Fibroblast of villous mesenchyme (primary cell): ENCODE measurements at places on chromosomes 13 and 19. TPM values are rescaled to one million over a fixed set of nuclear protein-coding genes. Genes with fewer than 3 reads are reported as not detected.
A peak's percentile ranks its signal among the peaks of the same experiment; 100 is the strongest.

The SLC7A10 gene
- total RNA-seq: not detected in 2 replicates

The C2CD4C gene
- not detected in 2 replicates for total RNA-seq

The C1QTNF9 gene
- total RNA-seq: not detected in 2 replicates

The ZNF541 gene
- total RNA-seq: under 0.01 TPM in 2 replicates

The CLEC17A gene
- not detected in 2 replicates for total RNA-seq

The IFNL1 gene
- total RNA-seq: not detected in 2 replicates

The ZNF175 gene
- total RNA-seq: 5.5 and 9.9 TPM in 2 replicates

The ZNF470 gene
- total RNA-seq: 2.6 and 3.9 TPM in 2 replicates

The AMH gene
- 0.32 and 1.3 TPM in 2 replicates for total RNA-seq

The COL4A2 gene
- total RNA-seq: 756 and 1,116 TPM in 2 replicates

The ZNF723 gene
- total RNA-seq: not detected in 2 replicates

The PSPN gene
- total RNA-seq: 0.97 and 1.7 TPM in 2 replicates

- DNase-seq: no peak
These were observed 2.3 kb upstream of the TPM4 start for GRCh38 chr19:16073988-16074387.

DNA sequence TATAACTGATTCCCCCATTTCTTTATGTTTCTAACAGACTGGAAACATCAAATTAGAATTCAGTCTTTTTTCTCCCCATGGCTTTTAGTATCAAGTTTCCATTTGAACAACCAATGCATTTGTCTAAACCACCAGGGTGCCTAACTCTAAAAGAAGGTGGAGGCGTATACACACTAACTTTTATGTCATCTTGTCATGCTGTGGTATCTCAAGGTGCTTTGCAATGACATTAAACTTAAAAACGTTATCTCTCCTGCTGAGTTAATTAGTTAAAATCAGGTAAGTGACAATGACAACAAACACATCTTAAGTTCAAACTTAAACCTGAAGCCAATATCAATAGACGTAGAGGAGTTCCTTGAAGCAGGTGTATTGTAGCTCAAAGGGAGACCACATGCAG, 1001.7 kb downstream of the PCDH17 start:
- DNase-seq: no peak

DNA sequence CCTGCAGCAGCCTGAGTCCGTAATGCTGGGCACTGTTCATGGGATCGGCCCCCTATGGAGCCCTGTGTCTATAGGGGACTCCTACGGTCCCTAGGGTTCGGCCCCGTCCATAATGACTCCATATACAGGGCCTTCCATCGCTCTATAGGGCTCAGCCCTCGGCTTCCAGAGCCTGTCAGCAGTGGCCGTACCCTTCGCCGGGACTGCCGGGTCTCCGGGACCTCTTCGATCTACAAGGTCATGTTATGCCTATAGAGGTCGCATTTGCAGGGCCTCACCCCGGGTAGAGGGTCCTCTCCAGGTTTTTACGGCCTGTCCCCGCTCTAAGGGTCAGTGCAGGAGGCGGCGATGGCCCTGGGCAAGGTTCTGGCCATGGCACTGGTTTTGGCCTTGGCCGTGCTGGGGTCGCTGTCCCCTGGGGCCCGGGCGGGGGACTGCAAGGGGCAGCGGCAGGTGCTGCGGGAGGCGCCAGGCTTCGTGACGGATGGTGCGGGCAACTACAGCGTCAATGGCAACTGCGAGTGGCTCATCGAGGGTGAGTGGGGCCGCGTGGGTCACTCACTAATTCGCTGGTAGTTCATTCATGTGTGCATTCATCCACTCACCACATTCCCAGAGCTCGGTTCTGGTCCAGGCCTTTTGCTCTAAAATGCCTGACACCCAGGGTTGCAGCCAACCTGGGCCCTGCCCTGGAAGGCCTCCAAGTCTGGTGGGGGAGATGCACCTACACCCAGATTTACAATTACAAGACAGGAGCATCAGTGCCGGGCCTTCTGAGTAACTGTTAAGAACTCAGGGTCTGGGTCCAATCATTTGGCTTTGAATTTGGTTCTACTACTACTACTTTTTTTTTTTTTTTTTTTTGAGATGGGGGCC, 699 bp downstream of the MEGF8 start:
- no peak for DNase-seq

GRCh38 chr19:12574036-12574435, 22.8 kb upstream of the ZNF564 start:
- no peak for DNase-seq

GRCh38 chr13:43391036-43391435, 367.6 kb downstream of the DNAJC15 start:
- DNase-seq: no peak

DNA sequence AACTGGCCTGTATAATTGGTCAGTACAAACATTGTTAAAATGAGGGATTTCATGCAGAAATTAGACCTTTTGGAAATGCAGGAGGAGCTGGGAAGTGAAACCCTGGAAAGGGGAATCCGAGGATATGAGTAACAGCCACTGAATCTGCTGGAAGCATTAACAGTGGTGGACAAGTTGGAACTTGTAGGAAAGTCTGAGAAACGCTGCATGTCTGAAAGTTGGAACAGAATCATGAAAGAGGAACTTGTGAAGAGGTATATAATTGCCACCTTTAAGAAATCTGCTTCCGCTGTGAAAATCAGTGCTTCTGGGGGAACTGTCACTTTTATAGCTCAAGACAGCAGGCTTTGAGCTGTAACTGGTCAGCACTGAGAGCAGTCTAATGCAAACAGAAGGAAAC, 716.5 kb upstream of the PRR20A start:
- DNase-seq: no peak

DNA sequence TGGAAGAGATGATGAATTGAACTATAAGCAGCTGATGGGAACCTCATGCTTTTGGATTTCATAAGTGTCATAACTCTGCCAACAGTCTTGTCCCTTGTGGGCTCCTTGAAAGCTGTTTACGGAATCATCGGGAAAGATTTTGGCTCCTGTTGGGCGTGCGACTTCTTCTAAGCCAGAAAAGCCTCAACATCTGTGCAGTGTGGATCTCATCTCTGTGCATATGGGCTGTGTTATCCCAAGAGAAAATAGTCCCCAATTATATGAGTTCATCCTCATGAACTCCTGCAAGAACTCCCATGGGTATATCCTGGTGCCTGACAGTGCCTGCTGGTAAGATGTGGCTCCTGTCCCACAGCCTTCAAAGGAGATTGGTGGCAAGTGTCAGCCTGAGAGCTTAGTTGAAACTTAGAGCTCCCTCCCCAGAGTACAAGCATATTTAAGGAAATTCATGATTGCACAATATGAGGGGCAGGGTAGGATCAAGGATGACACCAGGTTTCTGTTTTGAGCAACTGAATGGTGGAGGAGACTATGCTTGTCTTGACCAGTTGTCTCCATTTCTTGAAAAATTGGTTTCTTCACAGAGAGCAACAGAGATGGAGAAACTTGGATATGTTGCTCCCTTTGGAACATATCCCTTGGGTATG, 243.5 kb downstream of the ITGBL1 start:
- DNase-seq: no peak

DNA sequence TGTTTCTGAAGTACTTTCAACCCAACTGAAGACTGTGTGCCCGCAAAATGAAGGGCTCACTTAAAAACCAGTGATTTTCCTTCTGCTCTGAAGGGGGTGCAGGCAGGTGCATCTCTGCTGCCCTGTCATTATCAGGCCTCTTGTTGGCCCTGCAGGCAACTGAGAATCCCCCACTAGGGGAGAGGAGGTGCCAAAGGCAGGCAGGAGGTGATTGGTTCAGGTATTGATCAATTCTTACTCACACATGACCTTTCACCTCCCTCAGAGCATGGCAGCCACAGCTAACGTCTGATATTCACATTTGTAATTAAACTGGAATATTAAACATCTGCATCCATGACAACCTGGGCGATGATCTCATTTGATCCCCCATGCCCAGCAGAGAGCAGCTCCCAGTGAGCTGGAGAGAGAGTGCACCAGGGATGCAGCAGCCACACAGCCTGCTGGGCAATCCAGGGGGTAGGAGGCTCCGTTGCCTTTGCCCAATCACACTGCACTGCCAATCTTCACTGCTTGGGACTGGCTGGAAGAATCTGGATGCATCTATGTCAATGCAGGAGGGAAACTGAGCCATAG, 267.9 kb upstream of the TSHZ3 start:
- no peak for DNase-seq

GRCh38 chr19:33701565-33701964, 79.8 kb downstream of the CHST8 start:
- DNase-seq: no peak

- DNase-seq: no peak
These were observed 120.9 kb upstream of the KL start for GRCh38 chr13:32895296-32895695.

GRCh38 chr13:110108348-110109139, 198.4 kb downstream of the COL4A1 start:
- peak; percentile 89 for DNase-seq

- no peak for DNase-seq
These were observed 86.4 kb downstream of the CCNA1 start for GRCh38 chr13:36518707-36519106.

DNA sequence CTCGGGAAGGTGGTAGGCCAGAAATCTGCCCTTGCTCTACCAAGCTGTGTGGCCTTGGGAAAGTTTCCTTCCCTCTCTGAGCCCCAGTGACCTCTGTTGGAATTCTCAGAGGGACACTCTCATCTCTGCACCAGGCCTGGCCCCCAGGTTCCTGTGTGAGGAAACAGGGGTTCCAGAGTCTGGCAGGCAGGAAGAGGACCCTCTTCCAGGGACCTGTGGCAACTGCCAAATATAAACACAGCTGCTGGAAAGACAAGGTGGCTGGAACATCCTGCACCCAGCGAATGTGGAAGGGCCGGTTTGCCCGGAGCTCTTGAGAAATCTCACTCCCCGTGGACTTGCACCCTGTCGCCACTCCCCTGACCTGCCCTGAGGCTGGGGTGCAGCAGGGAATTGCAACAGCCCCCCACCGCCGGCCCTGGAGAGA, 52.8 kb downstream of the GADD45B start:
- DNase-seq: peak; percentile 70

DNA sequence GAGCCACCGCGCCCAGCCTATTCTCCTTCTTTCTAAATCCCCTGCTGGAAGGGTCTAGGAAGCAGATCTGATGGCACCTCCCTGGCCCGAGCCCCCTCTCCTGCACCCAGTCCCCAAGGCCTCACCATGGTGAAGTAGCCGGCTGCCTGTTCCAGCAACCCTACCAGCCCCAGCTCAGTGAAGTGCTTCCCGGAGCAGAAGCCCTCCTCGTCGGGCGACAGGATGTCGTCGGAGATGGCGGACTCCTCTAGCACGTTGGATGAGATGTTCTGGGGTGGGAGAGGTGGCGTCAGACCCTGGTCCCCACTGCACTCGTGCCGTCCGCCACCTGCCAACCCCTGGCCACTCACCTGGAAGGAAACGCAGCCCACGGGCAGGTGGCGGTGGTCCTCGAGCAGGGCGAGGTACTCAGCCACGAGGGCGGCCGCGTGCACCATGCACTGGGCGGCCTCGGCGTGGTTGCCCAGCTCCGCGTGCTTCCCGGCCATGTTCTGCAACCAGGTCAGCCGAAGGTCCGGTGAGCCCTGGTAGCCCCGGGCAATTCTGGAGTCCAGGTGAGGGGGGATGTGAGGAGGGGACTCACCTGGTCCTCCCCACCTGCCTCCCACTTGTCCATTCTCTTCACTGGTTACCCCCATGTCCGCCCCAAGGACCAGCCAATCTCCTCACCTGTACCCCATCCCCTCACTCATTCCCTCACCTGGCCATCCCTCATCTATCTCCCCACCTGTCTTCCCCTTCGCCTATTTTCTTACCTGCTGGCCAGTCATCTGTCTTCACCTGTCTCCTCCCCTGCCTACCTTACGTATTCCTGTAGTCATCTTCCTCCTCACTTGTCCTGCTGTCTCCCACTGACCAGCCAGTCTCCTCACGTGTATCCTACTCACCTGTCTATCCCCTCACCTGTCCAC, 11.5 kb upstream of the KANK2 start:
- no peak for DNase-seq

DNA sequence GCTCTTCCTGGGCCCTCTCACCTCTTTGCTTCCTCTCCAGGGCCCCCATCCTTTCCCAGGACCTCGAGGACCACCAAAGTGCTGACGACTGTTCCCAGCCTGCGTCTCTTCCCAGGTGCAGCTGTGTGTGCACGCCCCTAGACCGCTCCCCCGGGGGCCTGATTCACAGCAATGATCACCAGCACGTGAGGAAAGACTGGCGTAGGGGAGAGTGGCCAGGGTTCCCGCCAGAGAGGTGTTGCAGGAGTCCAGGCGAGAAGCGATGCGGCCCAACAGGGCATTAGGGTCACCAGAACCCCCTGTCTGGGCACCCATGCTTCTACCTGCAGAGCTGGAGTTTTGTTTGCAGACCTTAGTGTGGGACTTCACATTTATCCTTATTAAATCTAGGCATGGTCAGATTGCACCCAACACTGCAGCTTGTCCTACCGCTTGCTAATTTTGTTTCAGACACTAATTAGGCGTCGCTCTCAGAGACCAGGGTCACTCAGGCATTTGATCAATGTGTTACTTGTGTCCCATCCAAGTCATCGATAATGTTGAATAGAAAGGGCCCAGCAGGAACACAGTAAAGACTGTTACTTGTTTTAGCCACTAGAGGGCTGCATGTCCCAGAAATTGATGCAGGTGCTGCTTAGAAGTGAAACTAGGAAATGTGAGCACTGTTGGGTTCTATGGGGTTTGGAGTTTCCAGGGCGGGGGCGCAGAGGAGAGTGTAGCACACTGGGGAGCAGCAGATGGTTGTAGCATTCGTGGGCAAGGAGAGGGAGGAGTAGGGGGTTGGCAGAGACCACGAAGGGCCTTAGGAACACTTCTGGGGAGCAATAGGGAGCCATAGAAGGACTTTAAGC, 53.2 kb downstream of the CDADC1 start:
- peak; percentile 82 for DNase-seq

GRCh38 chr19:38304352-38304865, 358 bp downstream of the C19orf33 start:
- DNase-seq: no peak

DNA sequence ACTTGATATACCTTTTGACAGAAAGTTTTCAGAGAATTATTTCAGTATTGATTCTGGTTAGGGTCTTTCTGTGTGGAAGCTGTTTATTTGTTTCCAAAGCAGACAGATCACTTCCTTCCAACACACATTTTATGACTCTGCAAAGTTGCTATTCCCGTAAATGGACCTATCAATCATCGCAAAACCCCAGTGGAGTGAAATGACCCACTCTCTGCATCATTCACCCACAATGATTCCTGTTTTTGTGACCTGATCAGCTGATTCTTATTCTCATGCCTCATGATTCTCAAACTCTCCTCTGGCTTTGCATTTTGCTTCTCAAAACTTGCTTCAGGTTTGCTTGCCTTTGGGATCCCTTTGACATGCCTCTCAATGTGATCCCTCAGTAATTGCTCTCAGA, 453.7 kb downstream of the PCDH17 start:
- DNase-seq: no peak

GRCh38 chr13:27977476-27978300, 8.6 kb upstream of the CDX2 start:
- DNase-seq: no peak

GRCh38 chr19:17687857-17688784, at the start of gene UNC13A:
TSS of gene UNC13A (minus strand) at chr19:17688354. CDS start at chr19:17688199, 155 bp downstream.
- peak; percentile 28 for DNase-seq

GRCh38 chr19:50341091-50341564, 12.0 kb upstream of the KCNC3 start:
- DNase-seq: no peak

- no peak for DNase-seq
These were observed 25.3 kb upstream of the FBXO27 start for GRCh38 chr19:39057615-39058014.
